ENCODE measurements at places on chromosomes 11 and 22.

DNA sequence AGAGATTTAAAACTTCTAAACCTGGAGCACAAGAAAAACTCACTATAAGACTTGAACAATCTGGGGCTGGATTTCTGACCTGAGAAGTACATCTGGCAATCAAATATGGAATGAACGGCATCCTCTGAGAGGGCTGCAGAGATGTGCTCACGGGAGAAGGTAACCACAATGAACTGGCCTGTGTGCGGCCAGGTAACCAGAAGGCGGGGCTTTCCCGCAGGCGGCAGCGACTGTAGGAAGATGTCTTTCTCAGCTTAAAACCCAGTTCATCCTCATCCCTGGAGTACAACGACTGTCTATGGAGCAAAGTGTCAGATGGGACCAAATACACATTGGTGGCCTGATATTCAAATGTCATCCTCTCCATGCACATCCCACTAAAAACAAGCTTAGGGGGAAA lies 24.5 kb downstream of the MICAL3 start:
- DNase-seq, result no peak

DNA sequence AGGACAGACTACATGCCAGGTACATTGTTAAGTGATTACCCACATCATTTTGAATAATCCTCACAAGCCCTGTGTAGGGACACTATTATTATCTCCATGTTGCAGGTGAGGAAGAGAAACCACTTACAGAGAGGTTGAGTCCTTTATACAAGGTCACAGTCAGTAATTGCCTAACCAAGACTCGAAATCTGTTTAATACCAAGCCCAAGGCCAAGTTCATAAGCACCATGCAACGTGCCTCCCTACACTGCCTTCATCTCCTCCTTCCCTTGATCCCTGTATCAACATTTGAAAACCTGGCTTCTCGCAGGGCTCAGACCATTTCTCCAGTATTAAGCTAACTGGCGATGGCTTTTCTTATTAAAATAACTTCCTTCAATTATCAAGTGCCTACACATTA lies 41.7 kb upstream of the SEZ6L start:
- DNase-seq, result no peak

- peak; percentile 14 for DNase-seq
Observed at GRCh38 chr11:43359422-43359818, 700 bp downstream of the TTC17 start.

- no peak for DNase-seq
Observed at GRCh38 chr11:73154178-73154577, 12.1 kb upstream of the FCHSD2 start.

GRCh38 chr11:74748211-74749126 lies at the start of gene RNF169:
Gene RNF169, plus strand, starts transcription at chr11:74748849. Its CDS starts 32 bp downstream, at chr11:74748881.
- peak; percentile 92 for DNase-seq

DNA sequence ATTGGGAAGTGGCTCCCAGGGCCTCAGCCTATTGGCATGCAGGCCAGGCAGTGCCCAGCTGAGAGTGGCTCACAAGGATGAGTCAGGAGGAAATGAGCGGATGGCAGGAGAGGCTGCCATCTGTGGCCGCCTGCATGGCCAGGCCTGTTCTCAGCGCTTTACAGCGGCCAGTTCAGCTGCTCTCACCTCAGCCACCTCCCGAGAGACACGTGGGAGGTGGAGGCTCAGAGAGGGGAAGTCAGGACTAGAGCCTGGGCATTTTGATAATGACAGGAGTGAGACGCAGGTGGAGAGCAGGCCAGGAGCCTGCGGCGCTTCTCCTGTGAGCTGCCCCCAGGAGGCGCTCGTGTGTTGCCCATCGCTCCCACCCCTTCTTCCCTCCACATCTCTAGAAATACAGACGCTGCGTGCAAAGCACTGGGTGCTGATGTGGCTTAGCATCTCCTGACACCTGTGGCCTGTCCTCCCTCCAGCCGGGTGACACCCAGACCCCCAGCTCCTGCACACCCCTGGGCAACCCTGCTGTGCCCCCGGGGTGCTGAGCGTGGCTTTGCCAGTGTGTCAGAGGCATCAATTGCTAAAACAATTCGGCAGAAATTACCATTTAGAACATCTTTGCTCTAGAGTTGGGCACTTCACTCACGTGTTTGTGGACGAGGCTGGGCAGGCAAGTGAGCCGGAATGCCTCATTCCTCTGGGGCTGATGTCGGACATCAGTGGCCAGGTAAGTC lies 21.4 kb upstream of the PANX2 start:
- DNase-seq, result peak; percentile 20

DNA sequence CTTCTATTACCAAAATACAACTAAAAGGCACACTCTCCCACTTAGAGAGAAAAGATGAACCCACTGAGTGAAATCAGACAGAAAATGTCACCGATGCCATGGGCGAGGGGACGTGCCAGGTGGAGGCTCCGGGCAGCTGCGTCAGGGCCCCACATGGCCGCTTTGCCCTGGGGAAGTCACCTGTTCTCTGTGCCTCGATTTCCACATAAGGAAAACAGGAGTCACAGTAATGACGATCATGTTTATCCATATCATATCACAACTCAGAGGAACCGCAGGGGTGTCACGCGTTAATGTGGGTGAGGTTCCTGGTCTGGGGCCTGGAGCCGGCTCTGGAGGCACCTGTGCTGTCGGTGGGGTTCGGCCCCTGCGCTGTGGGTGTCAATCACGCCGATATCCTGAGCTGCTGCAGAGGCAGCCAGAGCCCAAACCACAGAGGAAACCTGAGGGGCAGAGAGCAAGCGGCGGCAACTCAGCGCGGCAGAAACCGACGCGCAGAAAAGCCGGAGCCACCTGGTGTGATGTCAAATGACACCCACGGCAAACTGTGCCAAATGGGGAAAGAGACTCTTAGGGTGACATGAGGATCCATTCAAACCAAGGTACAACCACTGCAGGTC lies 243.7 kb downstream of the BRD1 start:
- DNase-seq, result no peak

- DNase-seq, result peak; percentile 62
Observed at GRCh38 chr22:42649246-42650099, at the start of gene CYB5R3. Gene CYB5R3, minus strand, starts transcription at chr22:42649392. Its CDS starts 77 bp downstream, at chr22:42649315.

DNA sequence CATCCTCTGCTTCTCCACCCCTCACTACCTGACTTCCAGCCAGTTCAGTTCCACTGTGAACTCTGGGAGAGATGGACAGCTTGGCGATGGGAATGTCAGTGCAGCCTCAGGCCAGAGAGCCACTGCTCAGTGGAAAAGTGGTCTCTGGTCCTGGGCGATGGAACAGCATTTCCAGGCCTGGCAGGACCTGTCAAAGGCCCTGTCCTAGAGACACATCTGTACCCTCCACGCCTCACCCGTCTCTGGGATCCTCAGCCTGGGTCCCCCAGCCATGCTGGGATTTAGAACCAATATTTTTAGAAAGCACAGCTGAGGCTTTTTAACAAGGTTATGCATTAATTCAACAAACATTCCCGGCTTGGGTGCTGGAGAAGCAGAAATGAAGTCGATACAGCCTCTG lies 165.7 kb downstream of the MN1 start:
- DNase-seq, result no peak

DNA sequence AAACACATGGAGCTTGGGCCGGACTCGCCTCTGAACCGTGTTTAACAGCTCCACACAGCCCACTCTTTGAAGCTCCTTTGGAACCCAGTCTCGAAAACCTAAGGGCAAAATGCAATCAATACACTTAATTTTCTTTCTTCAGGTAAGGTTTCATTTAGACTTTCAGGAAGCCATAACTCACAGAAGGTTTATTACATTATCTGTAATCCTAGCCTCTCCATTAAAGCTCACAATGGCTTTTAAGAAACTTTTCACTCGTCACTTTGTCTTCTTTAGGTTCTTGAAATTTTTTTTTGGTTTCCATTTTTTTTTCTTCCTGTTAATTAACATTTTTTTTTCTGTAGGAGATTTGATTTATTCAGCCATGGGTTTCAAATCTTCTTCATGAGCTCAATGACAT lies 91.3 kb downstream of the ARL14EP start:
- no peak for DNase-seq

GRCh38 chr22:45602004-45602733 lies 69.5 kb upstream of the ATXN10 start:
- DNase-seq, result no peak

DNA sequence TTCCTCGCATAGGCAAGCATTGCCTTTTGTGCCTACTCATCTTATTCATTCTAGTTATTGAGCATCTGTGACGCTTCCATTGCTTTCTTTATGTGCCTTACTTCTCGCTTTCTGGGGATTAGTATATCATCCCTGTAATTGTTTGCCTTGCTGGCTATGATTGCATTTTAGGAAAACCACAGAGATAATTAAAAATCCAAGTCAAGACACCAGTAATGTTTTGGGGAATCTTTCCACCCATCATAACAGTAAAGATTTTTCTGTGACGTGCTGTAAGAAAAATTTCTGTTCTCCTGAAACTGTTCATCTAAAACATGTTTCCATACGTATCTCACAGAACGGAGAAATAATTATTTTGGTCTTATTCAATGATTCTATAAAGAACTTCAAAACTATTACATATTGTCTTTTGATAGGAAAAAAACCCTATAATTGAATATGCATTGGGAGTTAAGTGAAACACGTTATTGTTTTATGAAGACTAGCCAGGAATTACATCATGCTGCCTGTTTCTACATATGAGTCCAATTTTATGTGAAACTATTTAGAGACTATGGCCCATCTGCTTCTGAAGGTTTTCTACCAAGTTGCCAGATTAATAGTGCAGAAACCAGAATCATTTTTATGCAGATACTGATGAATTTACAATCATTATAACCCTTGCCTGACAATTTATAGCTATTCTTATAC lies 133.7 kb upstream of the FIBIN start:
- no peak for DNase-seq

- no peak for DNase-seq
Observed at GRCh38 chr11:17822401-17822781, 87.8 kb downstream of the KCNC1 start.

DNA sequence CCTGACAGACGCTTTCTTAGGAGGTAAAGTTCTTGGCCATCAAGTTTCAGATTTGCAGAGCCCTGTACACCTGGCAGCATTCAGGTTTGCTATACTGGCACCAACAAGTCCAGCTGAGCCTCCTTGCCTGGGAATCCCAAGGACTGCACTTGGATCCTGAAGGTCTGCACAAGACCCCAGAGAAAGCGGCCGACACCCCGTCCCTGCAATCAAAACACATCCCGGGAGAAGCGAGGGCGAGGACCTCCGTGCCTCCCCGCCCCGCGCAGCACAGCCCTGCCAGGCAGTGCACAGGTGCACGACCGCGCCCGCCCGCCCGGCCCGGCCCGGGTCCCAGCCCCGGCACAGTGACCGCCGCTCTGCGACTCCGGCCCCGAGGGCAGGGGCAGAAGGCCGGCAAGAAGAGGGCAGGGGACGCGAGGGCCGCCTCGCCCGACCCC lies 559 bp downstream of the MRTFA start:
- DNase-seq, result no peak

- DNase-seq, result peak; percentile 63
Observed at GRCh38 chr11:122375687-122376399, 259.8 kb upstream of the BLID start.

DNA sequence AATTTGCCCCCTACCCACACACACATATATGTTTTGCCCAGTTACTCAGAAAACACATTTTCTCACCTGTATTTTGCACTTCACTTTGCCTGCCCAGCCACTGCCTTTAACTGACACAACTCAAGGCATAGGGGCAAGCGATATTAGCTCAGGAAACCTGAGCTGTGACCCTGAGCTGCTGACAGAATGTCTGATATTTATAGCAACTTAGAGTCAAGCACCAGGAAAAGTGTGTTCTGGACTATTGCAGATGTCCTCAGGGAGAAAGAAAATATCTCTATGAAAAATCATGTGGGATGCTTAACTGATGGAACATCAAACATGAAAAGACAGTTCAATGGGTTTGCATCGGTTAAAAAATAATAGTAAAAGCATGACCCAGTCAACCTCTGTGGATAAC lies 63.9 kb upstream of the SLC35C1 start:
- DNase-seq, result no peak

DNA sequence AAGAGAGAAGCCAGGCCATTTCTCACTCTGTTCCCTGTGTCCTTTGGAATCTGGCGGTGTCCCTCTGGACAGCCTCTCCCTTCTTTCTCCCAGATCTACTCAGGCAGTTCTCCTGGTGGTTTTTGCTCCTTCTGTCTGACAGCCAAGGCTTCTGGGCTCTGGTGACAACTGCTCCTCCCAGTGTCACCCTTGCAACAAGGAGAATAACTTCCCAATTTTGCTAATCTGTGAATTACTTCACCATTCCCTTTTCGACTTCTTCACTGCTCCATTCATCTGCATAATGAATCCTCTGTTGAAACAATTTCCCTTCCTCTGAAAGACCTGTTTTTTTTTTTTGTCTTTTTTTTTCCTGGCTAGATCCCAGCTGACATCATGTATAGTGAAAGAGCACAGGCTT lies 56.3 kb upstream of the PDE3B start:
- no peak for DNase-seq

All from astrocyte (in vitro differentiated cells and primary cell).